Fibroblast of skin of right quadriceps (primary cell): ENCODE measurements at places on chromosomes 12 and 14.

DNA sequence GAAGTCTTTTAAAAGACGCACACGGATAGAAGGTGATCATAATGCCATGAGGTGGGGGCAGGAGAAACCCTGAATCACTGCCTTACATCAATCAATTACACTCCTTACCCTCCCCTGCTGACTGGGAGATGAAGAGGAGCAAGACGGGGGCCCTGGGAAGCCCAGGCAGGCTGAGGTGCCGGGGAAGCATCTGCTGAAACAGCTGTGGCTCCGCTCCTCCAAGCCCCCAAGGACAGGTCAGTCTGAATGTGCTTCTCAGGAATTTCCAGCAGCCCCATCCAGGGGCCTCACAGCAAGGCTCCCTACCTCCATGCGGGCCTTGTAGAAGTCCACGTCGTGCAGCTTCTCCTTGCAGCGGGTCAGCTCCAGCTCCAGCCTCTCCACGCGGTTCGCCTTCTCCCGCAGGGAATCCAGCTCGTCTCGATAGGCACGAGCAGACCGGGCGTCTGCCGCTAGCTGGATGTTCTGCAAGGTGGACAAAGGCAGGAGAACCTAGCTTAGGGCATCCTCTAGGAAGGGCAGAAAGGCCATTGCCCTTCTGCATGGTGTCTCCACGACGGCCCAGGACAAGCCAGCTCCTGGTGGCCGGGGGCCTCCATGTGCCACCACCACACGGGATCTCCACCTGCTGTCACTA, 79.8 kb downstream of the CCDC88C start:
- DNase-seq: no peak

GRCh38 chr12:58293308-58293982, 352.1 kb downstream of the ATP23 start:
- no peak for DNase-seq

DNA sequence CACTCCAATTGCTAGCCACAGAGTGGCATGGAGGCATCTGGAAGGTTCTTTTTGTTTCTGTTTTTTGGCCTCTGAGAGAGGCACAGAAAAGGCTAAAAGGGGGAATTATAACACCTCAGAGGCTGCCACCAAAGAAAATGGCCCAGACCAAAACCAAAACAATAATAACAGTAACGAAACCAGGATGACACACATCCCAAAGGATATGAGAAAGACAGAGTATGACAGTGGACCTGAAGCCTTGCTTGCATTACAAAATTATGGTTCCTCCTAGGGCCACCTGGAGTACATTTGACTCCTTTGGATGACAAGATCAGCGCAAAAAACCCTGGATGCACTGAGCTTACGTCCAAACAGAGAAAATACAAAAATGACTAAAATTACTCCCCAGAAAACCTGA, 152.7 kb downstream of the AEBP2 start:
- DNase-seq: no peak

- peak; percentile 64 for DNase-seq
Measured at GRCh38 chr14:103067231-103067954, 10.0 kb upstream of the CDC42BPB start.

DNA sequence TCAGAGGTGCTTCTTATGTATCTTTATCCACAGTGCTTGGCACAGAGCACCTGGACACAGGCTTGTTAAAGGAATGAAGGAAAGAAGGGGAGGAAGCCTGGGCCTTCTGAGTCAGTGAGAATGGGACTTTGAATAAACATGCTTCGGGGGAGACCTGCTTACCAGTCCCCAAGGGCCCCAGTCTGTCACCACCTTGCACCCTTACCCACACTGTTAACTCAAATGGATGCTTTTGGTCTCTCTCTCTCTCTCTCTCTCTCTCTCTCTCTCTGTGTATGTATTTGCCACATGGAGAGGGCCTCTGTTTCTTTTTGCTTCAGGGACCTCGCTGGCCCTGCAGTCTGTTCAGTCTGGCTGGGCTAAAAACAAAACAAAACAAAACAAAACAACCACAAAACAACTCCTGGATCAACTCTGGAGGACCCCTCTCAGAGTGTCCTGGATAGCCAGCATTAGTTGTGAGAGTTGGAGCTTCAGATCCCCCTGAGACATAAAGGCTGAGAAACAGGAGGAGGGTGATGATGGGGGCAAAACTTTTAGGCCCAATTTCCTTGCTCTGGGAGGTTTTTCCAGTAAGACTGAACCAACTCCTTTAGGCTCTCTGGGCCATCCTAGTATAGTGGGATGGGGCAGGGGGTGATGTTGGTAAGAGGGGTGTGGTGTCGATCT, 1.9 kb downstream of the KIF5A start:
- DNase-seq: no peak

GRCh38 chr14:31181271-31181670, 26.3 kb downstream of the HECTD1 start:
- no peak for DNase-seq

- DNase-seq: no peak
Measured at GRCh38 chr14:93811020-93811419, 22.7 kb upstream of the PRIMA1 start.

GRCh38 chr12:22271023-22271422, 63.5 kb downstream of the ST8SIA1 start:
- DNase-seq: peak; percentile 91

GRCh38 chr12:130856088-130856487, 15.8 kb upstream of the RAN start:
- no peak for DNase-seq

DNA sequence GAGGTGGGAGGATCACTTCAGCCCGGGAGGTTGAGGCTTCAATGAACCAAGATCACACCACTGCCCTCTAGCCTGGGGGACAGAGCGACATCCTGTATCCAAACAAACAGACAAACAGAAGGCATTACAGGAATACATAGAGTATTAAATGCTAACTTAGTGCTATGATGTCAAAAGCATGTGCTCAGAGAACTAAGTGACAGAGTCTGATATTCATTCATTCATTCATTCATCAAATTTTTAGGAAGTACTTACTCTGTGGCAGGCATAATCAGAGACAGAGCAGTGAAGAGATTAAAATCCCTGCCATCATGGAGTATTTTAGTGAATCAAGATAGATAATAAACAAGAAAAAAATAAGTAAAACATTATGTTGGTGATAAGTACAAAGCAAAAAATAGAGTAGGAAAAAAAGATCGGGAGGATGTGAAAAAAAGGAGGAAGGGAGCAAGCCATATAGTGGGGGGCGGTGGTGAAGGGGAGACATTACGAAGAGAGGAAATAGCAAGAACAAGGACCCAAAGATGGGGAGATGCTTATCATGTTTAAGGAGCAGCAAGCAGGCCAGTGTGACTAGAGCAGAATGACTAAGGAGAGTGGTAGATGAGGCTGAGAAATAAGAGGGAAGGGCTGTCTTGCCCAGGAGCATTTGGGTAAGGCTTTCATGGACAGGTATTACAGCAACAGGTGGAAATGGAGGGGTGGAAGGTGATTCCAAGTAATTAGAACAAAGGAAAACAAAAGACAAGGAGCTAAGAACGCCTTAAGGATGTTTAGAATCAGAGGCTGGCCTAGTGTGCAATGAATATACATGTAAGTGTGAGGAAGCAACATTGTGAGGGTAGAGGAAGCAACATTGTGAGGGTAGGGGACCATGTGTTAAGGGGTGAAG, 2.8 kb downstream of the MAP4K5 start:
- DNase-seq: peak; percentile 13

- peak; percentile 85 for DNase-seq
Measured at GRCh38 chr14:62209287-62209899, 447.2 kb downstream of the SNAPC1 start.

- peak; percentile 36 for DNase-seq
Measured at GRCh38 chr14:27243365-27243764, 645.5 kb upstream of the NOVA1 start.

GRCh38 chr12:130595566-130595965, 120.5 kb downstream of the RIMBP2 start:
- no peak for DNase-seq

DNA sequence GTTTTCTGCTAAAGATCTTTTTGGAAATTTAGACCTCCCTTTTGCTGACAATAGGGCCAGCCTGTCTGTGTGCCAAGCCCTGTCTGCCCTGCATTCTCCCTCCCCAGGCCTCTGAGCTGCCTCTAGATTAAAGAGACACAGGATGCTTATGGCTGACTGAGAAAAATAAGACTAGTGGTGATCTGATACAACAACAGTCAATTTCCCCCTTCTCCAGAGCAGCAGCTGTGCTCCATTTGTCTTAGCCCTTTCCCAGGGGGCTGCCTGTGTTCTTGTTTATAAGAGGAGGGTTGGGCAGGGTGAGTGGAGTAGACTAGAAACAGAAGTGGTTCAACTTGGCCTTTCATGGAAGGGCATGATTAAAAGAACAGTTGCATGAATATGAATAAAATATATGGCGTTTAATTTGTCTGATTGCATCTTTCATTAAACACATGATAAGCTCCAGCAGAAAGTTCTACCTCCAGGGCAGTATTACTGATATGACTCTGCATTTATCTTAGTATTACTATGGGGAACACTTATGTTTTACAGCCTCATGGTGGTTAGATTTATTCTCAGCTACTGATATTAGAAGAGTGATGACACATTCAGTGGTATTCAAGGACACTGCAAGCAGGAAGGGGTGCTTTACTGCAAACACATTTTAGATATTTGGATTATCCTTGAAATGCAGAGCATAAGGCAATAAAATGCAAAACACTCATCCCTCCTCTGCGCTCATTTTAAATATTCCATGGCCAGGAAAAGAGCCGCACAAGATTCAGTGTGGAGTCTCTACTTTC, 150.2 kb upstream of the CLEC14A start:
- DNase-seq: peak; percentile 96

DNA sequence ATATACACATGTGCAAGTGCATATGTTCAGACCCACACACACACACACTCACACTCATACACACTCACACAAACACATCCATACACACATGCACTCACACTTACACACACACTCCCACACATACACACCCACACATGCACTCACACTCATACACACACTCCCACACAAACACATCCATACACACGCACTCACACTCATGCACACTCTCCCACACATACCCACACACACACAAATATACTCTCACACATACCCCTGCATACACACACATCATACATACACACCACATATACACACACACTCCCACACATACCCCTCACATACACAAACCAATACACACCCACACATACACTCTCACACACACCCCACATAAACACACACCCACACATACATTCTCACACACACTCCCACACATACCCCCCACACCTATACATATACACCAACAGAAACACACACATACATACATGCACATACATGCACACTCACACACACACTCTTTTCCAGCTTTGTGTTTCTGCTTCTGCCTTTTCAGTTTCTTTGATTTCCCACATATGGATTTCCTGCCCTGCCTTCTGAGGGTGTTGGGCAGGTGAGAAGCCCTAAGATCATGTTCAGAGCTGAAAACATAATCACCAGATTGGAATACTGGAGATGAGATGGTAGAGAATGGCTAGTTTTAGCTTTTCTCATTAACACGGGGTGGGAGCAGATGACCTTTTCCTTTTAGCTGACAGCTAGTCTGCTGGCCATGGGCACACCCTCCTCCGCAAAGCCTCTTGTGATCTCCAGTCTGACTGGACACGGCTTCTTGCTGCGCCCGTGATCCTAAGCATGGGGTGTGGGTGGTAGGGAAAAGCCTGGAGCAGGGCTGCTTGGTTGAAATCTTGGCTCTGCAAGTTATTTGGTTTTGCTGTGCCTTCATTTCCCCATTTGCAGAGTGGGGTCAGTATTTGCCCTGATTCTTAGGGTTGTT, 214.0 kb downstream of the CHST11 start:
- no peak for DNase-seq

GRCh38 chr14:59918824-59919569, 947 bp upstream of the LRRC9 start:
- peak; percentile 27 for DNase-seq

GRCh38 chr14:96585672-96586013, 83.5 kb downstream of the PAPOLA start:
- DNase-seq: no peak

DNA sequence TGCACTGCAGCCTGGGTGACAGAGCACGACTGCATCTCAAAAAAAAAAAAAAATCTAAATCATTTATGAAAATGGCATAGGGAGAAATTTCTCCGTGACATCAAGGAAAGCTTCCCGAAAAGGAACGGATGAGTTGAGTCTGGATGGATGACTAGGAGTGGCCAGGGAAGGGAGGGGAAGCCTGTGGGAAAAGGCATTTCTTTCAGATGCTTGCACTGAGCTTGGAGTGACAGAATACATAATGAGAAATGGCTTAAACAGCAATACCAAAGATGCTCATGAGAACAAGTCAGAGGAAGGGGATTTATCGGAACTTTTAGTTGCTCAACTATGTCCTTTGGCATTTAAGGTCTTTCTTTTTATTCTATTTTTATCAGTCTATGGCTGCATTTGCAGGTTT, 1369.2 kb upstream of the TMEM132C start:
- DNase-seq: no peak

DNA sequence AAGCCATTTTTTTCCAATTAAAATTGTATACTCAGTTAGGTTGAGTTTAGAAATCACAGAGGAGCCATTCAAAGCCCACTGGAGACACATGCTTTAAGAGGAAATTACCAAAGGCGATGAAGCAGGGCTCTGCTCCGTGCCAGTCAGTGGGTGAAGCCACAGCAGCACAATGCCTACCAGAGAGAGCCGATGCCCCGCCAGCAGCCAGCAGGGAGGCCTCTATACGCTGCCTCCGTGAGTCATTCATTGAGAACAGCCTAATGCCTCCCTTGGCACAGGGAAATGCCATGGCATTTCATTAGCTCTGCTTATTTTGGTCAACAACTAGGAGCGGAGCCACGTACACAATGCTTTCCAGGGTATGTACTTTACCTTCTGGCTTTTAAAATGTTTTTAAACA, 197.8 kb upstream of the FRMD6 start:
- DNase-seq: no peak

GRCh38 chr14:64081174-64081746, 212.9 kb downstream of the ESR2 start:
- no peak for DNase-seq

GRCh38 chr12:131900397-131900796, 6.0 kb downstream of the ULK1 start:
- no peak for DNase-seq

GRCh38 chr12:27682534-27682933, 13.7 kb upstream of the REP15 start:
- peak; percentile 28 for DNase-seq
